ENCODE measurements at places on chromosomes 3 and 15.

GRCh38 chr3:47409284-47409683 lies 28.5 kb downstream of the PTPN23 start:
- no peak for DNase-seq

DNA sequence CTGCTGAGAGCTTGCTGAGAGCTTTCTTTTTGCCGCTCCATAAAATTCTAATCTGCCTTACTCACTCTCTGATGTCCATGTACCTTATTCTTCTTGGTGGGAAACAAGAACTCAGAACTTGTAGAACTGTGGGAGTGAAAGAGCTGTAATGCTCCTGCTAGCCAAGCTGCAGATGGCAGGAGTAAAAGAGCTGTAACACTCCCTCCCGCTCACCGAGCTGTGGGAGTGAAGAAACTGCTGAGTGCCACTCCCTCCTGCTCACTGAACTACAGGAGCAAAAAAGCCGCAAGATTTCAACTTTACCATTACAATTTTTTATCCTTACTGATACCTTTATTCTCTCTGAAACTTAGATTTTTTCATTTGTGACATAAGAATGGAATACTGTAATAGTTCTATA lies 199.1 kb downstream of the SI start:
- DNase-seq, result no peak

GRCh38 chr3:187954873-187955586 lies 198.9 kb upstream of the LPP start:
- DNase-seq, result no peak

- no peak for DNase-seq
These were observed 399.2 kb downstream of the EPHA3 start for GRCh38 chr3:89506462-89507103.

DNA sequence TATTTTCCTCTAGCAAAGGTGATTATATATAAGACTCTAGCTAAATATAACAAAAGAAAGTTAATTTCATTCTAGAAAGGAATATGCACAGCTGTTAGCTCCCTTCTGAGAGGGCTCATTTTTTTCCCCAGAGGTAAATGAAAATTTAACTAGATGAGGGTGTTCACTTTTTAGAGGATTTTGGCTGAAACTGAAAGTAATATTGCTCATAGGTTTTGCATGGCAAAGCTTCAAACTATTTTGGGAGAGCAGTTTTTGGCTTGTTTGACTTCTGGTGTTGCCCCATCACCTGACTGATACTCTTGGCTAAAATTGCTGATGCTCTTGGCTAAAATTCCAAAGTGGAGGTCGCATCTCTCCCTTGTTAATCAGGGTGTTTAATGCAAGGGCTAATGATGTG lies 311.9 kb downstream of the EDEM1 start:
- DNase-seq, result no peak

GRCh38 chr15:80918196-80918783 lies 71.3 kb downstream of the MESD start:
- DNase-seq, result no peak

- no peak for DNase-seq
These were observed 12.6 kb downstream of the MELTF start for GRCh38 chr3:197017003-197017402.
